Inflammatory macrophage treated with lipopolysaccharide for 1 hour (primary cell): ENCODE measurements at places on chromosomes 16 and 17.

- DNase-seq = peak; percentile 47
These were observed 64.0 kb downstream of the MYO18A start for GRCh38 chr17:29115961-29116803.

GRCh38 chr17:4201226-4201625 is 58.2 kb downstream of the CYB5D2 start:
- DNase-seq = no peak

DNA sequence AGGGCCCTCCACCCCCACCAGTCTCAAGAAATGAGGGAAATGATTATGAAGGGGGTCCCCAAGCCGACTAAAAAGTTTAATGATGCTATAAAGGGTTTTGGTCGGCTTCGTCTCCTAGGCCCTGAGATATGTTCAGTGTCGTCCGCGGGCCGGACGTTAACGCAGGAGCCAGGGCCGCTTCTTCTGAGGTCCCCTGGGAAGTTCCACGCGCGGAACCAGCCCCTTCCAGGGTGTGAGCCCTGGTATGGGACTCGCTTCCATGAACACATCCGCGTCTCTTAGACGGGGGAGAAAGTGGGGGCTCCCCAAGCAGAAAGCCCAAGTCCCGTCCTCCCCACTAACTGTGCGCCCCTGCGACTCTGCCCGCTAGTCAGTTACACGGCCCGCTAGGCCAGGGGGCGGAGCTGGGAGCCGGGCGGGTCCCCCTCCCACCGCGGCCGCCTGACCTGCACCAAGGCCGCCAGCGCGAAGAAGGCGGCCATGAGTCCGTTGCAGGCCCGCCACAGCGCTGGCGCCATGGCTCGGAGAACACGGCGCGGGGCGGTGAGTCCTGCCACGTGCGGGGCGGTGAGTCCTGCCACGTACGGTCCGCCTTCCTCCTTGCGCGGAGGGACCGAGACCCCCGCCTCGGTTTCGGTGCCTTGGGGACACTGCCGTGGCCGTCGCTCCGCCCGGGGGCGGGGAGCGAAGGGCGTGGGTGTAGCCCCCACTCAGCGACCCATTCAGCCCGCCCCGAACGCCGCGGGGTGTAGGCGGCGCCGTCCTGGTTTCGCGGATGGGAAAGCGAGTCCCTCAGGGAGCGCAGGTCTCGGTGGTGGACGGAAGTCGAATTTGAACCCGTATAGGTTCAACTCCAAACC is at the start of gene TMEM220:
Gene TMEM220, minus strand, starts transcription at position 690 of the 860 bp plus-strand sequence. Its CDS starts 172 bp downstream, at position 518.
- peak; percentile 63 for DNase-seq

- peak; percentile 12 for DNase-seq
These were observed 26.3 kb upstream of the HS3ST2 start for GRCh38 chr16:22787466-22788192.

DNA sequence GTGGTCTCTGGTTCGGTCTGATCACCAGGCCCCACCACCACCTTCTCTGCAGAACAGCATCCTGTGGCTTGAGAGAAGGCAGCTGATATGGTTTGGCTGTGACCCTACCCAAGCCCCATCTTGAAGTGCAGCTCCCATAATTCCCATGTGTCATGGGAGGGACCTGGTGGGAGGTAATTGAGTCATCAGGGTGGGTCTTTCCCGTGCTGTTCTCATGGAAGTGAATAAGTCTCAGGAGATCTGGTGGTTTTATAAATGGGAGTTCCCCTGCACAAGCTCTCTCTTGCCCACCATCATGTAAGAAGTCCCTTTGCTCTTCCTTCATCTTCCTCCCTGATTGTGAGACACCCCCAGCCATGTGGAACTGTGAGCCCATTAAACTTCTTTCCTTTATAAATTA is 352.3 kb upstream of the CDH5 start:
- peak; percentile 12 for DNase-seq

- DNase-seq = no peak
These were observed 53.1 kb downstream of the GAN start for GRCh38 chr16:81367821-81368220.

DNA sequence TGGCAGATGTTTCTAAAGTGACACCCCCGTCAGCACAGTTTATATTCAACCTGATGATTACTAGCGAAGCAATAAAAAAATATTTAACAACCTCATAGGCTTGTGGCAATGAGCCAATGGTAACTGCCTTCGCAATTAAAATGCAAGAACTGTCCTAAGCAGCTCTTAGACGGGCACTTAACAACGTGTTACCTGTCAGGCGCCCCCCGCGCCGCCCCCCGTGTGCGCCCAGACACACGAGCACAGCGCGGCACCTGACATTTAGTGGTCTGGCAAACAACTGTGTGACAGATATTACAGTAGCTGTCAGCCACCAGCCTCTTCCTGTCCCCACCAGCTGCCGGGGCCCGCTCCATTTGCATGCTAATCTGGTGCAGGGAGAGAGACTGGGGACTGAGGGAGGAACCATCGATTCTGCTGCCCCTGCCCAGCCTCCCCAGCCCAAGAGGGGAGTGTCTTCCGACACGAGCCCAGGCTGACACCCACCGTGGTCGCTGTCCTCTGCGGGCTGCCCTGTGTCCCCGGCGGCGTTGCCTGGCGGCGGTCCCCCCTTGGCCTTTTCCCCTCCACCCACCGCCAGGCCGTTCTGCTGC is 12.7 kb downstream of the NDUFAF8 start:
- no peak for DNase-seq

- DNase-seq = peak; percentile 65
These were observed 11.8 kb downstream of the STARD3 start for GRCh38 chr17:39648616-39649366.

GRCh38 chr17:43412166-43412565 is 13.4 kb downstream of the ARL4D start:
- no peak for DNase-seq
